NK-92 treated with Interleukin-12 subunit alpha and Interleukin-12 subunit beta, amount 100 ng/mL, for 24 hours (cell line): ENCODE measurements at places on chromosomes 12 and 14.

GRCh38 chr14:87231336-87232026 lies 761.5 kb downstream of the GALC start:
- DNase-seq, result no peak

GRCh38 chr14:86404989-86405649 lies 875.2 kb downstream of the FLRT2 start:
- no peak for DNase-seq

GRCh38 chr12:81089412-81089811 lies 11.5 kb downstream of the ACSS3 start:
- DNase-seq, result no peak

GRCh38 chr14:105180592-105181548 lies at the start of gene NUDT14:
Gene NUDT14, minus strand, starts transcription at chr14:105181312. Its CDS starts 103 bp downstream, at chr14:105181209.
- no peak for DNase-seq

DNA sequence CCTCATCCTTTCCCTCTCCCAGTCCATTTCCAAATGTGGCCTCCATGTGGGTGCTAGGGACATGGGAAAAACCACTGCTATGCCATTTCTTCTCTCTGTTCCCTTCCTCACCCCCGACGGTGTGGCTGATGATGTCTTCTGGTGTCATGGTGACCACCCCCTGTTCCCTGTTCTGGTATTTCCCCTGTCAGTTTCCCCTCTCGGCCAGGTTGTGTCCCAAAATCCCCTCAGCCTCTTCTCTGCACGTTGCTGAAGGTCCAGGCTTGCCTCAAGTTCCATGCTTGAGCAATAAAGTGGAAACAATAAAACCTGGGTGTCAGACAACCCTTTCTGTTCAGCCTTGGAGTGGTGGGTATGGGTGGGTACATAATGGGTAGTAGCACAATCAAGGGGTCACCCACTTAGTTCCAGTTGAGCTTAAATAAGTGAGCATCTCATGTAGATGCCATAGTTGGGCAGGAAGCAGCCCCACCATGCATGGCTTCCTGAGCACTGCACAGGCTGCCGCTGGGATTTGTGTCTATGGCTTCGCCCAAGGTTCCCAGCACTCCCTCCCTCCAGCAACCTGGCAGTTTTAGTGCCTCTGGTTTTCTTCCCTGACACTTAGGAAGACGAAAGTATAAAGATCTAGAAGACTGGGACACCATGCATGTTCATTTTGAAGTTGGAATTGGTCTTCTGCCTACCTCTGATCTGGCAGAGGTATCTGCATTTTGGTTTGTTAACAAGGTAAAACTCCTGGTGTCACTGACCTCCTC lies 8.7 kb upstream of the ITFG2 start:
- DNase-seq, result no peak

GRCh38 chr14:103503296-103503695 lies 19.3 kb downstream of the CKB start:
- no peak for DNase-seq

- no peak for DNase-seq
Measured at GRCh38 chr12:85955127-85955526, 81.0 kb downstream of the NTS start.

GRCh38 chr14:34020014-34020413 lies 69.1 kb upstream of the EGLN3 start:
- no peak for DNase-seq

- DNase-seq, result no peak
Measured at GRCh38 chr14:102665621-102666020, 73.2 kb downstream of the RCOR1 start.

GRCh38 chr12:1309613-1310012 lies 284.8 kb downstream of the FBXL14 start:
- DNase-seq, result no peak

DNA sequence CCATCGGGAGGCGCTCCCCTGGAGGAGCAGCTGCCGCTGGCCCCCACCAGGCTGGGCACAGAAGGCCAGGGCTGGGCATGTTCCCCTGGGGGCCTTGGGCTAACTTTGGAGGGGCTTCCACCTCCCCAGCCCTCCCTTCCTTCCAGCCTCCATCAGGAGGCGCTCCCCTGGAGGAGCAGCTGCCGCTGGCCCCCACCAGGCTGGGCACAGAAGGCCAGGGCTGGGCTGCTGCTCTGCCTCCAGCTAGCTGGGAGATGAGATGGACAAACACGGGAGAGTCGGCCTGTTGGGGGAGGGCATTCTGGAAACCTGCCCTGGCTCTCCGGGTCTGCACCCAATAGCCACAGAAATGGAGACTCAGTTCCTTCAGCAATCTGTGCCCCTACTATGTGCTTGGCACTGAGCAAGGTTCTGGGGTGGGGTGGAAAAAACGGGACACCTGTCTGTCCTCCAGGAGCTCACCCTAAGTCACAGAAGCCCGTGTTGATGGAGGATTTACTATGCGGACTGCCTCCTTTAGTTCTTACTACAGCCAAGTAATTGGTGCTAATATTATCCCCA lies 39.0 kb upstream of the CORO1C start:
- DNase-seq, result no peak

- DNase-seq, result no peak
Measured at GRCh38 chr12:128637642-128638606, 185.8 kb downstream of the SLC15A4 start.

DNA sequence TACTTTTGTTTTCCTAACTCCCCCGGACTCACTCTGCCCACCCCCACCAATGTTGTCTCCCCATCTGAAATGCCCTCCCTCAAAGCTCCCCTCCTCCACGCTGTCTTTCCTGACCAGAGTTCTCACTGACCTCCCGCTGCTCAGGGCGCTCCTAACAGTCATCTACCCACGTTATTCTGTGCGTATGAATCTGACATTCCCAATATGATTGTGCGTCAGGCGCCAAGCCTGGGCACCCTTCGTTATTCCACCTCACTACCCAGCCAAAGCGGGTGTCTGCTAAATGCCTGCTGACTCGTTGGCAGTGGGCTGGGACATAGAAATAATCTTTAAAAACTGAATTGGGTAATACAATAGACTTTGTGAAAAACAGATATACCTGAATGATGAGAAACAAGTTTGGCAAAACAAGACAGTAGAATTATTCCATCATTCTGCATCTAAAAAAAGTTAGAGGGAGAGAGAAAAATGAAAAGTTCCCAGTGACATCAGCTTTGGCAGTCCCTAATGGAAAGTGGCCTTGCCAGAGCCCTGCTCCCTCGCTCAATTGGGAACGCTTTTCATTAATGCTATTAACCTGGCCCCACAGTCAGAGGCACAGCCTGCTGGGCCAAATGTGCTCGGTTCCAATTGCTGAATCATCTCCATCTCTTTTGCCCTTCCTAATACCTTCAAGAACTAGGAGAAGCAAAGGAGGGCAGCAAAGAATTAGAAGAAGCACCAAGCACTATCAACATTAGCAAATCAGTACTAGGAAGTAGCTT lies 74.0 kb upstream of the PLXNC1 start:
- no peak for DNase-seq

GRCh38 chr14:61934385-61934784 lies 172.2 kb downstream of the SNAPC1 start:
- DNase-seq, result no peak

DNA sequence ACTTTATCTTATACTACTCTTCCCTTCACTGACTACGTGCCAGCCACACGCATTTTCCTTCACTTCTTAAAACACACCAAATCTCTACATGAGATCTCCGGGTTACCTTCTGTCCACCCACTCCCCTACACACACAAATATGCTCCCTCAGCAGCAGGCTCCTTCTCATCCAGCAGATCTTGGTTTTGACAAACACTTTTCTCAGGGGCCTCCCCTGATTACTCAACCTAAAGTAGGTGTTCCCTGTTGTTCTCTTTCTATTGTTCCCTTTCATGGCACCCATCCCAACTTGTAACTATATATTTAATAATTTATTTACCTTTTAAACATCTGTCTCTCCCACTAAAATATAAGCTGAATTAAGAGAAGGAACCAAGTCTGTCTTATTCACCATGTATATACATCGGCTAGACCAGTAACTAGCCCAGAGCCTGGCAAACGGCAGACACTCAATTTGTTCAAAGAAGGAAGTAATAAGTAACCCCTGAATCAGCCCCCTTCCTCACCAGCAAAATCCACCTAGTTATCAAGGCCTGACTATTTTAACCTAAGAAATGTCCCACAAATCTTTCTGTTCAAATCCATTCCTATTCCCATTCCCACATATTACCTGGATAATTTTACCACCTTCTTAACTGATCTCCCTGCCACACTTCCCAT lies 2.7 kb downstream of the C2CD5 start:
- no peak for DNase-seq

GRCh38 chr12:107568718-107569117 lies 116.9 kb upstream of the PWP1 start:
- no peak for DNase-seq

GRCh38 chr14:91387951-91388381 lies 29.7 kb downstream of the CCDC88C start:
- no peak for DNase-seq

GRCh38 chr14:105392131-105393090 lies 5.9 kb upstream of the TEX22 start:
- DNase-seq, result no peak

- DNase-seq, result no peak
Measured at GRCh38 chr12:66697404-66697803, 18.5 kb upstream of the GRIP1 start.

DNA sequence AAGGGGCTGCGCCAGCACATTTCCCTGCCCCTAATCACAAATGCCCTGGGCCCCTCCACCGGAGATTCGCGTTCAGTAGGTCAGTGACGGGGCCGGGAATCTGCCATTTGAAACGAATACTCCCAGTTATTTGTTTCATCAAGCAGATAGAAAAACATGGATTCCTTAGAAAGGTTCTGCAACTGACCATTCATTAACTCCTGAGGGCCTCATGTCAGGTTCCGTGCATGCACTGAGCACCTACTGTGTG lies 25.6 kb upstream of the UBC start:
- no peak for DNase-seq

- peak; percentile 23 for DNase-seq
Measured at GRCh38 chr14:102774391-102775153, 2.7 kb upstream of the TRAF3 start.
